Activated CD4-positive, alpha-beta memory T cell treated with anti-CD3 and anti-CD28 coated beads, Interleukin-2, amount 10 ng/mL, durations not matched to agents 7 days and 5 days (primary cell): ENCODE measurements at places on chromosomes 6 and 20.

- peak; percentile 26 for DNase-seq
Measured at GRCh38 chr20:32470025-32470861, 112.1 kb downstream of the ASXL1 start.

- no peak for DNase-seq
Measured at GRCh38 chr6:130947464-130947863, 115.6 kb downstream of the EPB41L2 start.

- DNase-seq = no peak
Measured at GRCh38 chr20:62635852-62636251, 6.5 kb upstream of the SLCO4A1 start.

- DNase-seq = no peak
Measured at GRCh38 chr6:98156580-98156979, 677.8 kb upstream of the POU3F2 start.

DNA sequence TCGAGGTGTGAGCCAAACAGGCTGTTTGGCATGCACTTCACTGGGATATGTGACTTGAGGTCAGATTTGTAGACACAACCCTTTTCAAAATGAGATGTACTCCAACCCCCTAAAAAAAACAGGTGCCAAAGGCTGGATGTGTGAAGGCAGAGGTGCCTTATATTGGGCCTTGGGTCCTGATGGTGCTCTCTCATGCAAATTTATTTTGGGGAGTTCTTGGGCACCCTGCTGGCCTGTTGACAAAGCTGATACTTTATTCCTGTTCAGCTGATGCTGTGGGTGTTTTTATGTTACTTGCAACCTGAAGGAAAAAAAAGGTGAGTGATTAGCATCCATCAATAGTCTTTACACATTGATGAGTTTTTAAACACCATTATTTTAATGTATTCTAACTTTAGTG, 121.5 kb downstream of the DNAH8 start:
- no peak for DNase-seq

GRCh38 chr20:5072756-5073659, 46.8 kb downstream of the PCNA start:
- DNase-seq = no peak

GRCh38 chr6:107419733-107420132, 39.6 kb downstream of the PDSS2 start:
- no peak for DNase-seq

DNA sequence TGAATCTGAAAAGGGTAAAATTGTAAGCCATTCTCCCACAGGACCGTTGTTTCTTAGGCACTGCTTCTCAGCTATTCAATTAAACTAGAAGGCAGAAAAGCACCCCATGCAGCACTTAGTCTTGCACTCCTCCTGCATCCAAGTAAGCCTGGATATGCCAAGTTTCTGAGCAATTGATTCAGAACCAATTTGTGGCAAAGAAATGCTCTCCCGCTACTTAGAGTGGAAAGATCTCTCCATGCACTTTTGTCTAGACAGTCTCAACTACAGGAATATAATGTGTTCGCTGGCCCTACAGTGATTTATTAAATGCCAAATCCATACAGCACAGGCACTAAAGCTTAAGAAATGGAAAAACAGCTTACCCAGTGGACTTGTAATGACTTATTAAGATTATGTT, 338.5 kb downstream of the HACE1 start:
- no peak for DNase-seq

DNA sequence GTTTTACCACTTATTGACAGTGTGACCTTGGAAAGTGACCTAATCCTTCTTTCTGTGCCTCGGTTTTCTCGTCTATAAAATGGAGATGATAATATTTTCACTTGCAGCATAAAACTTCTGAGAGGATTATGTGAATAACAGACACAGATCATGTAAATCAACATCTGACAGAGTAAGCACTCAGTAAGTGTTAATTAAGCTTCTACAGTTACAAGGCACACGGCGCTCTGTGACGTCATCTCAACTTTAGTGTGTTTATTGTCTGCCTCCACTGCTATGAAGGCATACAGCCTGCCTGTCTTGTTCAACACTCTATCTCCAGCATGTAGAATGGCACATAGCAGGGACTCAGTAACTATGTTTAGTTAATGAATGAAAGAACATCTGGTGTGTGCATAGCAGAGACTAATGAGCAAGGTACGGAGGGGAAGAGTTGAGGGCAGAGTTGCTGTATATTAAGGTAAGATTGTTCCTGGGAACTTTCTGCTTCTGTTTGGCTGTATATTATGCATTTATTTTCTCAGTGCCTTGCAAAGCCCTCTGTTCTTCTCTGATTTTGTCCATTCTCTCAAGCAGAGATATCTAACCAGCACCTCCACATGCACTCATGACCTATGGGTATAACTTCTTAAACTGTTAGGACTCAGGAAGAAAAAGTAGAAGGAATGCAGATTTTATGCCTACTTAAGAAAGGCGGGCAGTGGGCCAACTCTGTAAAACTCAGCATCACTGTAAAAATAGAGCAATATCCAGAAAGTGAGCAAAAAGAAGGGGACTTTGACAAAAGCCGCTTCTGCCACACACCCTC, 66.4 kb upstream of the STMND1 start:
- no peak for DNase-seq

- DNase-seq = no peak
Measured at GRCh38 chr6:152673236-152673635, 24.5 kb upstream of the MYCT1 start.

DNA sequence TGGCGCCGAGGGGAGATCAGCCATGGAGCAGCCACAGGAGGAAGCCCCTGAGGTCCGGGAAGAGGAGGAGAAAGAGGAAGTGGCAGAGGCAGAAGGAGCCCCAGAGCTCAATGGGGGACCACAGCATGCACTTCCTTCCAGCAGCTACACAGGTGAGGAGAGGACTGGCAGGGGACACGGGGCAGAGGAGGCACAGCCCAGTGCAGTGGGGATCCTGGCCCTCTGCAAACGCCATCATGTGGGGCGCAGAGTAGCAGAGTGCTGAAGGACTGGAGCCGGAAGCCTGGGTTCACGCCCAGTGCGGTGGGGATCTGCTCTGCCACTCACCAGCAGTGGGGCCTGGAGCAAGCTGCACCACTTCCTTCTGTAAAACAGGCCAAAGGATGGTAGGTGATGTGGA, 41.1 kb upstream of the FANCE start:
- DNase-seq = peak; percentile 44

- DNase-seq = no peak
Measured at GRCh38 chr20:4076033-4076432, 60.7 kb upstream of the RNF24 start.

- DNase-seq = no peak
Measured at GRCh38 chr20:14561741-14562221, 224.4 kb upstream of the FLRT3 start.

DNA sequence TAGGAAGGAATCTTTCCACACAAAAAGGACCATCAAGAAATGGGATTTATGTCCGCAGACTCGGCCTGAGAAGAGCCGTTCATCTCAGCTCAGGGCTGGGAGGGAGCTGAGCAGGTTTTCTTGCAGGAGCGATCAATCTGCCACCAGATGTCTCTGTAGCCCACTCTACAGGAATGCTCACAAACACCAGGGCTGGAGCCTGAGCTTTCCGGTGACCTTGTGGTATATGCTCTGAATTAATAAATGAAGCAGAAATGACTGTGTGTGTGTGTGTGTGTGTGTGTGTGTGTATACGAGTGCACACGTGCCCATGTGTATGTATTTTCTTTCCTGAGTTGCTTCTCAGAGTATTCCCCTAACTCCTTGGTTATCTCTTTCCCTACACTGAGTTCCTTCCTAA, 12.0 kb downstream of the CD83 start:
- DNase-seq = peak; percentile 32

DNA sequence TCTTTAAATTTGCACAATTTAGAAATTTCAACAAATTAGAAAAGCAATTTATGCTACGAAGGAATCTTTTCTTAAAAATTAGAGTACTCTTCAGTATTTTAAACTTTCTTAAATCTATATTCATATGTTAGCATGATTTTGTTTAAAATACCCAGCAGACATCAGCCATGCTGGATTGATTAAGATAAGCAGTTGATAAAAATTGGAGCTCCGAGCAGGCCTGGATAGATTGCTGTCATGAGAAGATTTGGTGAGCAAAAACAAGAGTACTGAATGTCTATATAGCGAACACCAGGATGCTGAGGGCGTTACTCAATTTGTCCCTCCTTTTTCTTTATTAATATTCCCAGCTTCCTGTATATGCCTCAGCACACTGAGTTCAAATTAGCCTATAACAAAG, 108.4 kb upstream of the SLC35B3 start:
- no peak for DNase-seq

GRCh38 chr6:113936093-113936934, 34.6 kb downstream of the HDAC2 start:
- no peak for DNase-seq

GRCh38 chr20:42634156-42634555, 555.5 kb downstream of the PTPRT start:
- no peak for DNase-seq

GRCh38 chr20:45407783-45408645, at the start of gene DBNDD2:
Gene DBNDD2, plus strand, starts transcription at chr20:45408289. Its CDS starts 179 bp downstream, at chr20:45408468.
- no peak for DNase-seq

DNA sequence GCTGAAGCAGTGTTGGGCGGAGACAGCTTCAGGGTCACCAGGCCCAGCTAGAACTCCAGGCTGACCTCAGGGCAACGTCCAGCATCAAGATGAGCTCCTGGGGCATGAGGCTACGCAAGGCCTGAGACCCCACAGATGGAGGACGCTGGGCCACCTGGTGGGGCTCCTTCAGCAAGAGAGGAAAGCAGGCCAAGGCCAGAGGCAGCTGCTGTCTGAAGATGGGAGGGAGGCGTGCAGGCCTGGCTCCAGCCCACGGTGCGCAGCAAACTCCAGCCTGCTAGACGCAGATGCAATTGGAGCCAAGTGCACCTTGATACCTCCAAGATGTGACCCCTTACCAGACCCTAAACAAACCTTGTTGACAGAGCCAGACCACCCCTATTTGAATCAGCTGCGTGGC, 220.9 kb upstream of the RREB1 start:
- DNase-seq = no peak

DNA sequence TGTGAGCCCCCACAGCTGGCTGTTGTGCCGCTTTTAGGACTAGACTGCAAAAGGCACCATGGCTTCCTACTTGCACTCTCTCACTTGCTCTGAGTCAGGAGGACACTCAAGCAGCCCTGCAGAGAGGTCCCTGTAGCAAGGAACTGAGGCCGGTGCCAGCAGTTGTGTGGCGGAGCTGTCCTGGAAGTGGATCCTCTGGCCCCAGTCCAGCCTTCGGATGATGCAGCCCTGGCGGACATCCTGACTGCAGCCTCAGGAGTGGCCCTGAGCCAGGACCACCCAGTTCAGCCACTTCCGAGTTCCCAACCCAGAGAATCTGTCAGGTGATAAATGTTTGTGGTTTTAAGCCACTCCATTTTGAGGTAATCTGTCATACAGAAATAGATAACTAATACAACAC, 17.5 kb downstream of the CTCFL start:
- no peak for DNase-seq

- DNase-seq = no peak
Measured at GRCh38 chr6:118750143-118750542, 98.8 kb upstream of the CEP85L start.

DNA sequence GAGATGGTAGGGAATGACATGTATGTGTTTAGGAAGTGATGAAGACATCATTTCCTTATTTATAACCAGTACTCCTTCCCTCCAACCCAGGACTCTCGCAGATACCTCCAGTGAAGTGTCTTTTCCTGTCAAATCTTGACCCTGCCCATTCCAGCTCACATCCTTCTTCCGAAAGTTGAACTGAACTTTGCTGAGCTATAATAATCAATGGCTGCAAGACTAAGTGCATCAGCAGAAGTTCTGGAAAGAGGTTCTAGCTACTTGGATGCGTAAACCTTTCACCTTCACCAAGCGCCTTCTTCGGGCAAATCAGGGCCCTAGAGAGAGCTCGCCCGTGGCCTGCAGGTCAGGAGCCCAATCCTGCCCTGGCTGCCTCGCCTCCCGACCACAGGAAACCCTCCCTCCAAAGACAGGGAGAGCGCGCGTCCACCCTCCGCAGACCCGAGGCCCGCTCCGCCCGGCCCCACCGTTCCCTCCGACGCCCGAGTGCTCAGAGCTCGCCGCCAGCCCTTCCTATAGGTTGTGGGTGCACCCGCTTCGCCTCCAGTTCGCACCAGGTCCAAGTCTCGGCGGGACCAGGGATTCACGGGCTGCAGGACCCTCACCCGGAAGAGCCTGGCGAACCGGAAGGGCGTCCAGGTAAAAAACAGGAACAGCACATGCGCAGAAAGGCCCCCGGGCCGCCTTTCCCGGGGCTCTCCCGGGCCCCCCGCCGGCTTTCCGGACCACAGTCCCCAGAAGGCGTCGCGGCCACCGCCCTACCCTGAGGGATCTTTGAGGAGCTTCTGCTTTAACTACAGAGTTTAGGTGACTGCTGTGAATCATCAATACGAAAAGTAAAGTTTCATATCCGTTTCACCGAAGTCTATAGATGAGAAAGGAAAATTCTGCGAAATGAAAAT, at the start of gene ZNF334:
Gene ZNF334, minus strand, starts transcription at position 617 of the 902 bp plus-strand sequence. CDS start 1,457 bp downstream, outside the sequence.
- peak; percentile 48 for DNase-seq

- DNase-seq = no peak
Measured at GRCh38 chr20:20895537-20895936, 183.1 kb upstream of the RALGAPA2 start.

GRCh38 chr6:52284131-52284459, 447 bp downstream of the MCM3 start:
- DNase-seq = no peak

DNA sequence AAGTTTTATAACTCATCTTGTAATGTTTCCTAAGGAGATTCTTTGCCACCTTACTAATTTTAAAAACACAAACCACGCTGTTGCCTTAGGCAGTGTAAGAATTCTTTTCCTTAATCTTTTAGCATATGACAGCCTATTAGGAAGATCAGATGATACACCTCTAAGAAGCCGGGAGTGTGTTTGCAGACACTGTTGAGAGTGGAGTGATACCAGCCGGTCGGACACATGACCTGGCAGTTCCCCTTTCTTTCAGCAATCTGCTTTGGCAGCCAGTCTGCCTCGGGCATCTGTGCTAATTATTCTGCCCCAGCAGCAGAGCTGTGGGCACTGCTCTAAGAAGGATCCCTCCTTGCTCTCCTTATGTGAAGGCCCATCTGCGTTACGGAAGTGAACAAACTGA, 50.9 kb downstream of the PLCB4 start:
- DNase-seq = no peak
